ENCODE measurements at places on chromosomes 5 and 9. TPM values are rescaled to one million over a fixed set of nuclear protein-coding genes. Genes with fewer than 3 reads are reported as not detected.
A peak's percentile ranks its signal among the peaks of the same experiment; 100 is the strongest.

DNA sequence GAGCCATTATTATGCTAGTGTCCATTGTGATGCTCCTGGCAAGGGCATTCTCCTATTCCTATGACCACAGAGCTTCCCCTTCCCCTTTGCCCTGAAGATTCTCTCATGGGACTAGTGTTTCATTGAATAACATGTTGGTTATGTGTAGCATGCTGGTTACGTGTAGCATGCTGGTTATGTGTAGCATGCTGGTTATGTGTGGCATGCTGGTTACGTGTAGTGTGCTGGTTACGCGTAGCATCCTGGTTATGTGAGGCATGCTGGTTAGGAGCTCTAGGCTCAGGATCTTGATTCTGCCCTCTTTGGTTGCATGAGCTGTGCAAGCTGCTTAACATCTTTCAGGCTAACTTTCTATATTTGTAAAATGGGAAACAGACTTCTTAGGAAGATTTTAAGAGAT, 46.5 kb upstream of the GPR151 start:
- H3K27me3 ChIP-seq = no peaks in the 10 kb centered on the region
- no peak overlapping the region for H3K4me3 ChIP-seq
- H3K27ac ChIP-seq = no peak overlapping the region
- H3K36me3 ChIP-seq = no peaks in the 10 kb centered on the region
- DNase-seq = no peak
- H3K4me1 ChIP-seq = no peaks in the 10 kb centered on the region

DNA sequence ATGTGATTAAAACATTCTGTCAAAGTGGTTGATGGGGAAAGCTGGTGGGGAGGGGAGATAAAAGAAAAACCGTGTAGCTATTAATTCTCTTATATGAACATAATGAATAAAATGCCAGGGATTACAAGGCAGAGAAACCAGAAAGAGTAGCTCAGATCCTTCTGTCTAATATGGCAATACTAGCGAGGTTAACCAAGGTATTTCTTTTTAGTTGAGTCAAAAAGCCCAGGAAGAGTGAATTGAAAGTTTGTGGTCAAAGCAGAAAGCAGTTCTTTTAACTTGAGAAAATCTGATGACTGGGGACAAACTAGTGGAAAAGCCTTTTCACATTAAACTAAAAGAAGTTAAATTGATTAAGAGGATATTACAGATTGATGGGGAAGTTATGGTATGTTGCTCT, 76.0 kb downstream of the ERBIN start:
- peaks cover 3% of the 10 kb centered on the region for H3K36me3 ChIP-seq
- H3K27me3 ChIP-seq = no peaks in the 10 kb centered on the region
- no peak for DNase-seq

DNA sequence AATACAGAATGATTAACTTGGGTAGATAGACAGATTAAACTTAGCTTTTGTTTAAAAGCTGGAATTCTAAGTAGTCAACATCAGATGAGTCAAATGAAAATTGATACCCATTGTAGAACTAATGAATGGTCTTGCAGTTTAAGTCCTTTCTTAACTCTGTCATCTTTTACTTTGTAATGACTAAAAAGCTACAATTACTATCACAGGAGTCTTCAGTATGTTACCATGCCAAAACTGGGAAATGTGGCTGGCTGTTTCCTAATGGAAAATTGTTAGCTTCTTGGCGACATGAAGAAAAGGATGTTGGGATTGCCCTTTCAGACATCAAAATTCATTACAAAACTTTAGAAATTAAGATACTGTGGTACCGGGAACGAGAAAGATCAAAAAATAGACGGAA, 20.2 kb upstream of the ANXA1 start:
- no peak for DNase-seq
- no peak overlapping the region for H3K4me3 ChIP-seq
- peaks cover 20% of the 10 kb centered on the region for H3K4me1 ChIP-seq
- peak overlapping the region; percentile 74 for H3K27ac ChIP-seq
- no peaks in the 10 kb centered on the region for H3K27me3 ChIP-seq
- H3K36me3 ChIP-seq = no peaks in the 10 kb centered on the region

DNA sequence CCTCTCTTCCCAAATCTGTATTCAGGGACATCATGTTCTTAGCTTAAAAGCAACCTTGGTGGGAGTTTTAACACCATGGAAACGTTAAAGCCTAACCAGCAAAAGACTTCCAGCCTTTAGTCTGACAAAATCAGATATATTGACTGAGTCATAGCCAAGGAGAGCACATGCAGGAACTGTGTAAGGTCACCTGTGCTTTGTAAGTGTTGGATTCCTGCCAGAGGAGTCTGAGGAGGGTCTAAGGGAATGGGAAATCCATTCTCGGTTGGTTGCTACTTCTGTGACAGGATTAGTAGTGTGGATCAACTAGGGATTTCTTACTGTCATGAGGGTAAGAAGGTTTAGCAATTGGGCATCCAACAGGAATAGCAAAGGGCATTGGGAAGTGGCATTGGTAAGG, 142.0 kb upstream of the CHD1 start:
- H3K36me3 ChIP-seq = no peaks in the 10 kb centered on the region
- no peak overlapping the region for H3K4me3 ChIP-seq
- no peak for DNase-seq
- no peak overlapping the region for H3K27ac ChIP-seq

DNA sequence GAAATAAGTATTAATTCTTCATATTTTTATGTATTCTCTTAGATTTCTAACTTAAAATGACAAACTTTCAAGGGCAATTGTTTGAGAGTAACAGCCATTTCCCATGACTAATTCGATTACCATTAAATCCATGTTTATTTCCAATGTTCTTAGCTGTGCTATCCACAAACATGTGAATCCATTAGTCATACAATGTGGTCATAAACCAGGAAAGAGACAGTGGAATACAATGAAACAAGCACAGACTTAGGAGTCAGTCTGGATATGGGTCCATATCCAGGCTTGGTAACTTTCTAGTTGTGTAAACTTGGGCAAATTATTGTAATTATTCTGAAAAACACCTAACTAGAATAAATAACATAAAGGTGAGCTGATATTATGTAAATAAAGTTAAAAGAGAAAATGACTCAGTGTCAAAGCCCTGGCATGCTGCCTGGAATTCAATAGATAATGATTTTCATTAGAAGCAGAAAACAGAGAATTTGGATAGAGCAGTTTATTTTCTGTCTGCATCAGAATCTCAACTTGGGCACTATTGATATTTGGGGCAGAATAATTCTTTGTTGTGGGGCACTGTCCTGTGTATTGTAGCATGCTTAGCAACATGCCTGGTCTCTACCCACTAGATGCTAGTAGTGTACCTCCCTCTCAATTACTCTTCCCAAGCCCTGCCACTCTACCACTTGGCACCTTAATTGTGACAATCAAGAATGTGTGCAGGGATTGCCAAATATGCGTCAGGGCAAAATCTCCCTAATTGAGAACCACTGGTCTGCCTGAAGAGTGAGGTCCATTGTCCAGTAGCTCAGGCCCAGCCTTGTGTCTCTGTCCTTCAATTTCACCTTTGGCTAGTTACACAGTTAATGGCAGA, 44.7 kb upstream of the SLC27A6 start:
- H3K4me3 ChIP-seq = no peak overlapping the region
- no peaks in the 10 kb centered on the region for H3K27me3 ChIP-seq
- DNase-seq = no peak

DNA sequence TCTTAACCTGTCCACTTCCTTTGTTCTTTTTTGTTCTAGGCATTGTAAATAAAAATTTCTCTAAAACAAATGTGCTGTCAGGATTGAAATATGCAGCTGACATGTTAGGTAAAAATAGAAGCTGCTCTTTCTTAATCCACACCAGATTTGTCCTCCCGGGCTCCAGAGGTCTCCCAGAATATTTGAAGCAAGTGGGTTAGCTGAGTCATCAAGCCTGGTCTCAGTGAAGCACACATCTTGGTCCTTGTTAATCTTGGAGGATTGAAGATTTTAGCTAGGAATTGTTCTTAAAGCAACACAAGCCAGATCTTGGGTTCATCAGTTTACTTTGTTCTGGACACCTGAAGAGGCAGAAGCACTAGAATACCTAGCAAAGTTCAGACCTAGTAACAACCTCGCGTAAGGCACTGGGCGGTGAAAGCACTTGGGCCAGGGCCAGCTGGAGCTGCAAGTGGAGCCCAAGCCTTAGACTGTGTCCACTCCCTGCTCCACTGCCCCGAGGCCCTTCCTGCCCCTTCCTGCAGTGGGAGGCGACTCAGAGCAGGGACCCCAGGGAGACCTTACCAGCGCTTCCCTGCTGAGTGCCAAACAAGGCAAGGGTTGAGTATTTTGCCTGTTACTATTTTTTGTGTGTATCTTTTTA, 36.5 kb downstream of the HABP4 start:
- peaks cover 47% of the 10 kb centered on the region for H3K36me3 ChIP-seq
- H3K27ac ChIP-seq = peak overlapping the region; percentile 84
- no peak for DNase-seq

DNA sequence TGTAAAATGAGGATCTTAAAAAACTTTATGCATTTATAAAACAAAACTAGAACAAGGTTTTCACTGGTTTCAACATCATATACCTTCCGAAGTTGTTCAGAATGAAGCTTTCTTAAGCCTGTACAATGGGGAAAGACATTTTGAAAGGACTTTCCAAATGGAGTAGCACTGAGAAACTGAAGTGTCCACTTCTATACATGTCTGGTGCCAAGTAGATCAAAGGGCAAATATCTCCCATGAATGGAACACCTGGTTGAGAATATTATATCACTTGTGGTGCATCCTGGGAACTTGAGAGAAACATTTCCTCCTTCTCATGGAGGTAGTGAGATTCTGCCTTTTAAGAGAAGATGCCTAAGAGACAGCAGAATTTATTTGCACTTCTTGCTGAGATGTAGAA, 182.1 kb upstream of the ACTBL2 start:
- H3K27me3 ChIP-seq = no peaks in the 10 kb centered on the region
- H3K36me3 ChIP-seq = no peaks in the 10 kb centered on the region
- no peak overlapping the region for H3K27ac ChIP-seq
- no peak for DNase-seq
- H3K4me1 ChIP-seq = peaks cover 4% of the 10 kb centered on the region

Gene RALGDS
- 50.4 TPM for total RNA-seq
